ENCODE measurements at places on chromosomes 16 and 17.

GRCh38 chr16:66740533-66740932 lies 10.9 kb downstream of the DYNC1LI2 start:
- DNase-seq = no peak

- no peak for DNase-seq
Observed at GRCh38 chr17:9968881-9969280, 63.8 kb upstream of the RCVRN start.

GRCh38 chr17:40056379-40057015 lies 2.3 kb upstream of the MED24 start:
- no peak for DNase-seq

GRCh38 chr17:9468937-9469336 lies 106.7 kb downstream of the STX8 start:
- no peak for DNase-seq

DNA sequence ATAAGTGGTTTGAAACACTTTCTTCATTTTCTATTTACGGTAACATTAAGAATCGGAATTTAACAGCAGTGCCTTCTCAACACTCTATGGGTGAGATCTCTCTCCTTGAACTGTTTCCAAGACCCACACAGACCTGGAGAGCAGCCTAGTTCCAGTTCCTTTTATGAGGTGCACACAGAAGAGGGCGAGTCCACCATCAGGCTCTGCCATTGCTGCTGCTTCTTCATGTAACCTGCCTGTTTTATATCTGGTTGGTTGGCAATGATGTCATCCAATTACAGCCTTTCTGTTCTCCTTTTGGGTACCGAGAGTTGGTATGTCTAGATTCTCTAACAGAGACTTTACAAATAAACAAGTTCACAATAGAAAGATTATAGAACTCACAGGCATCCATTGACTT lies 225.7 kb downstream of the UTP18 start:
- no peak for DNase-seq

- no peak for DNase-seq
Observed at GRCh38 chr16:8572063-8572918, 18.0 kb downstream of the TMEM114 start.

DNA sequence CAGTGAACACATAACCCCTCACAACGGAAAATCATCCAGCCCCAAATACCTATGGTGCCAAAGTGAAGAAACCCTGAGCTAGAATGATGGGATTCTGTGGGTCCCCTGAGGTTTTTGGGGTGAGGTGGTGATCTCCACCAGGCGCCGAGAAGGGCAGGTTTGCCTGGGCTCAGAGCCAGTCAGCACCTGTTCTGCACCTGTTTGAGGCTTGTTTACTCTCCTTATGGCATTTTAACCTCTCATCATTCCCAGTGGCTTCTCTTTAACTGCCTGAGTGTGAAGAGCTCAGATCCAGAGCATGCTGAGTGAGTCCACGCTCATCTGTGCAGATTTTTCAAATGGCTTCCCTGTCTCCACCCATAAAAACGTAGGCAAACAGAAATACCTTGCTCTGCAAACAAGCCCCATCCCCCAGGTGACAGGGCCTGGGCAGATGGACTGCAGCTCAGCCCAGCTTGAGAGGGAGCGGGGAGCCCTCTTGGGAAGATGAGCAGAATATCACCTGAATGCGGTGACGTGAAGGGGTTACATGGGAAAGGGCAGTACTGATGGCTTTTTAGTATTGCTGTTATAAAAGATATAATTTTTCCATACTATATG lies 40.1 kb upstream of the CLEC19A start:
- no peak for DNase-seq

DNA sequence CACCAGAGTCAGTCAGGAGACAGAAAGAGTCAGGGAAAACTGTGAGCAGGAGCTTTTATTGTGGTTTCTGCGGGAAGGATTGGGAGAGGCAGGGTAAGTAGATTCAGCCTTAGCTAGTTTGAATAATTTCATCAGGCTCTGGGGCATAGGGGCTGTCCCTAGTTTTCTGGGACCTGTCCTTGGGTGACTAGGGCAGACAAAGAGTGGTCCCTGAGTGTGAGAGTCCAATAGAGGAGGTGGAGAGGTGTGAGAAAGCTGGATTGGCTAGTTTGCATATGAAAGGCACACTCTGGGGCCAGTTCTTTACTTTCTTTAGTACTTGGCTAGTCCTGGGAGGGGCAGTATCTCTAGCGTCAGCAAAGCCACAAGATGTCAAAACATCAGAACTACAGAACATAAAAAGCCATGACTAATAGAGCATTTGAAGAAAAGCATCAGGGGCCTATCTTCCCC lies 255.6 kb downstream of the HS3ST3A1 start:
- no peak for DNase-seq

DNA sequence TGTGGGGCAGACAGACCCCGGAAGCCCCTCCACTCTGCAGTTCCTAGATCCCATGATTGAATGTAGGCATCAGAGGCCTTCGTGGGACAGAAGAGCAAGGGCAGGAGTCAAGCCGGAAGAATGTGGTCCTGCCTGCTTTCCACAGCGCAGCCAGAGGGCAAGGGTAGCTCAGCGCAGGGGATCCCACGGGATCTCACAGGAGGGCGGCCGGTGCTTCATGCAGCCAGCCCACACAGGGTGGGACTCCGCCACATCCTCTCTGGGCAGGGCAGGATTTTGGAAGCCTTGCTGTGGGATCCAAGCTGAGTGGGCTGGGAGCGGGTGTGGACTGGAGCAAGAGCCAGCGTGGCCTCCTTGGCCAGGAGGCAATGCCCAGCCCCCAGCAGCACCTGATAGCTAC lies 13.0 kb downstream of the KATNB1 start:
- no peak for DNase-seq

GRCh38 chr16:2970563-2970962 lies 1.4 kb downstream of the PAQR4 start:
- DNase-seq = no peak

- DNase-seq = no peak
Observed at GRCh38 chr17:81964081-81964849, 3.3 kb upstream of the NOTUM start.

DNA sequence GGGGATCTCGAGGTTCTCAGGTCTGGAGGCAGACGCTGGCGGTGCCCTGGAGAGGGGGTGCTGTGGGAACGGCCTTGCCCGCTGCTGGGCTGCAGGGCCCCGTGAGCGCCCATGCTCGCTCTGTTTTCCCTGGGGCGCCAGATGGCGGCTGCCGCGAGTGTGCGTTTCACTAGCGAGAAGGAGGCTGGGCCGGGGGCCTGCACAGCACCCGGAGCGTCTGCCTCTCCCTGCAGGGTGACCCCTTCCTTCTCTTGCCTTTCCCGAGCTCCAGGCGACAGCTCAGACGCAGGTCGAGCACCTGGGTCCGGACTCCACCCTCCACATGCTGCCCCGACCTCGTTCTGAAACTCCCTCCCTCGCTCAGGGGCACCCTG lies 2.7 kb downstream of the TELO2 start:
- DNase-seq = no peak

DNA sequence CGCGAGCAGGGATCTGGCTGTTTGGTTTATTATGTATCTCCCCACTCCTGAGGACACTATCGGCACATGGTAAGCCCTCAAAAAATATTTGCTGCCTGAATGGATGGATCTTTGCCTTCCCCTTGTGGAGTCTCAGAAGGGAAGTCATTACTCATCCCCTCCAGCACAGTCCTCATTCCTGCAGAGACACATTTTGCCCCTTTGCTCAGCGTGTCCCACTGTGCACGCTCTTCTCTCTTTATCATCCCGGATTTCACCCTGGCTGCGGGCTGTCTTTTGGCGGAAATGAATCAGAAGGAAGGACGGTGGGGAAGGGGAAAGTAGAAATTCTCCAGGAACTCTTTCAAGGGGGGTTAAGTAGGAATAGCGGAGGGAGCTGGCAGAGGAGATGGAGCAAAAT lies 125.2 kb upstream of the CDC42EP4 start:
- no peak for DNase-seq

DNA sequence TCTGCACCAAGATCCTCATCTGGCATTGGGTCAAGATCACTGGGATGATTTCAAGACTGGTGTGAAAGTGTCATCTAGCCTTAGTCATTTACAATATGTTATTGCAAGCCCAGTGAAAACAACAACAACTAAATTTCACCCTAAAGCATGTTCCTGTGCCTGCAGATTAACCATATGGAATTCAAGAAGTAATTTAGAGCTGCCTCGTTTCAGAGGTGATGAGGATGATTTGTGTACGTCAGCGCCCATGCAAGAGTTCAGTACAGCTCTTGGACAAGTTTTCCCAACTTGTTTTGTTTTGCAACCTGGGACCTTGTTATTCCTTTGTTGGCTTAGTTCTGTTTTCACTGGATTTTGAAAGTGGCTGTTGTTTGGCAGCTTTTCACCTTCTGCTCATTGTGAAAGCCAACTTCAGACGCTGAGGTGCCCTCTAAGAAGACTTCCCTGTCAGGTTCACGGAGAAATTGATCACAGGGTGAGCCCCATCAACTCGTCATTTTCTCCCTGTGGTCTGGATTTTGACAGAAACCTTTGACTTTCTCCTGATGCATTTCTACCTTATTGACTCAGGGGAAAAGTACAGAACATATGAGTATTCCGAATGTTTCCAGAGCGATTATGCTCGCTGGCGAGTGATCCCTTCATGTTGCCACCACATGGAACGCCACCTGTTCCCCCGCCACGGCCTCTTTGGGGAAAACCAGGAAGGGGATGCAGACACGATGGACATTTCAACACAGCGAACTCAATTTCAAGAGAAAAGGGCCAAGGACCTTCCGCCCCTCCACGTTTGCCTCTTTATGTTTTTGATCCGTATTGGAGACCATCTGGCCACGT lies 85.6 kb downstream of the FOXL1 start:
- no peak for DNase-seq

DNA sequence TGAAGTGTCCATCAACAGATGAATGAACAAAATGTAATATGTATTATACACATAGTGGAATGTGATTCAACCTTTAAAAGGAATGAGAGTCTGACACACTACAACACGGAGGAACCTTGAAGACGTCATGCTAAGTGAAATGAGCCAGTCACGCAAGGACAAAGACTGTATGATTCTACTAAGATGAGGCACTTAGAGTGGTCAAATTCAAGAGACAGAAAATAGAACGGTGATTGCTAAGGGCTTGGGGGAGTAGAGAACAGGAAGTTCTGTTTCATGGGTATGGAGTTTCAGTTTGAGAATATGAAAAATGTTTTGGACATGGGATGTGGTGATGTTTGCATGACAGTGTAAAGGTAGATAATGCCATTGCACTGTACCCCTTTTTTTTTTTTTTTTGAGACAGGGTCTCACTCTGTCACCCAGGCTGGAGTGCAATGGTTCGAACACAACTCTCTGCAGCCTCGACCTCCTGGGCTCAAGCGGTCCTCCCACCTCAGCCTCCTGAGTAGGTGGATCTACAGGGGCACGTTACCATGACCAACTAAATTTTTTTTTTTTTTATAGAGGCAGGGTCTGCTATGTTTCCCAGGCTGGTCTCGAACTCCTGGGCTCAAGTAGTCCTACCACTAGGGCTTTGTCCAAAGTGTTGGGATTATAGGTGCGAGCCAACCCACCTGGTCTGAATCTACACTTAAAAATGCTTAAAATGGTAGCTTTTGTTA lies 2.9 kb upstream of the CCDC102A start:
- no peak for DNase-seq

DNA sequence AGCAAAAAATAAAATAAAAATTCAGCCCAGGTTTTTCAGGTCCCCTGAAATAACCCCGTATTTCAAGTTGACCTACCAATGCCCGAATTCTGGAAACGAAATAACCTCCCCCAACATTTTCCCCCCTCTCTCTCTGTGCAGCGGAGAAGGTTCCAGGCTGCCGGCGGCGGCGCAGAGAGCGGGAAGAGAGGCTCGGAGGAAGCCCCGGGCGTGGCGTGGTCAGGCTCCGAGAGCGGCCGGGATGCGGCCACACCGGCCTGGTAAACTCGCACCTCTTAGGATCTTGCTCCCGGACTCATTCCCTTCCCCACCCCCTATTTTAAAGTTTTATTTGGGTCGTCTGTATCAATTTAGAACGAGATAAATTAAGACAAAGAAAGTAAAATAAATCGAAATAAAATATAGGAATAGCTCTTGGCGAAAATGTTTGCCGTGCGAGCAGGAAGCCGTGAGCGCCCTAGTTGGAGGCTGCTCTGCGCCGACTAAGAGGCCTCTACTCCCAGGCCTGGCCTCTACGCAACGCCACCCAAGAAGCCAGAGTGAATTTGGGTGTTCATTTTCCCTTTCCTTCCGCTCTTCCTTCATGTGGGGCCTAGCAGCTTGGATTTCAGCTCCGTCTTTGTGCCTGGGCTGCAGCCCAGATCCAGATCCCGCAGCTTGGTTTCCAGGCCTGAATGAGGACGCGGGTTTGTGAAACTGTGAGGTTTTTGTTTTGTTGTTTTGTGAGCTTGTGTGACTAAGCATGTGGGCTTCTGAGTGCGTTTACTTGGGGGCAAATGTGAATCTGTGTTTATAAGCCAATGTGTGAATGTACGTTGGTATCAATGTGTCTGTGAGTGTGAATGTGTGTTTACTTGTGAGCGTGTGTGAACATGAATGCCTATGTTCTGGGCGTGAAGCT lies 1.5 kb upstream of the HOXB6 start:
- no peak for DNase-seq

GRCh38 chr17:66506641-66507040 lies 204.2 kb downstream of the PRKCA start:
- no peak for DNase-seq

- no peak for DNase-seq
Observed at GRCh38 chr17:596763-597644, 117.6 kb downstream of the VPS53 start.

- no peak for DNase-seq
Observed at GRCh38 chr17:58330538-58330996, 2.0 kb upstream of the TSPOAP1 start.

GRCh38 chr16:333406-334094 lies 19.0 kb downstream of the AXIN1 start:
- DNase-seq = no peak

DNA sequence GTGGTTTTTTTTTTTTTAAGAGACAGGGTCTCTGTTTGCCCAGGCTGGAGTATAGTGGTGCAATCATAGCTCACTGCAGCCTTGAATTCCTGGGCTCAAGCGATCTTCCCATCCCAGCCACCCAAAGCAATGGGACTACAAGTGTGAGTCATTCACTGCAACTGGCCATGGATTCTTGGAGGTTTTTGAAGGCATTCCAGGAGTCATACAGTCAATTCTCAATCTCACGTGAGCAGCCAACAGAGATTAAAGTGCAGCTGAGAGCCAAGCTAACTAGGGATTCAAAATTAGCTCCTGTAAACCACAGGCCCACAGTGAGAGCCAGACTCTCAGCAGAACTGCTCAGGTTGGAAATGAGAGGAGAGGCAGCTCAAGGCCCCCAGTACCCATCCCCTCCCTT lies 30.2 kb downstream of the XPO6 start:
- DNase-seq = no peak

All from NCI-H524 treated with DMSO at 0.1 percent for 48 hours (cell line).